Immature natural killer cell (primary cell): ENCODE measurements at places on chromosomes 16 and 17. TPM values are rescaled to one million over a fixed set of nuclear protein-coding genes. Genes with fewer than 3 reads are reported as not detected.

The AANAT gene
- not detected for polyA plus RNA-seq

The SLC6A2 gene
- polyA plus RNA-seq, result not detected

The KRTAP9-6 gene
- polyA plus RNA-seq, result not detected

The ALOX12 gene
- polyA plus RNA-seq, result 0.83 TPM

The CD7 gene
- 370 TPM for polyA plus RNA-seq

The TPSAB1 gene
- not detected for polyA plus RNA-seq

The TBC1D26 gene
- not detected for polyA plus RNA-seq

The GAST gene
- not detected for polyA plus RNA-seq

The ZFHX3 gene
- 1.4 TPM for polyA plus RNA-seq

The PRM2 gene
- not detected for polyA plus RNA-seq

The ASPA gene
- not detected for polyA plus RNA-seq

The TMEM100 gene
- not detected for polyA plus RNA-seq

The CES5A gene
- not detected for polyA plus RNA-seq

The LRRC37B gene
- 6.6 TPM for polyA plus RNA-seq

DNA sequence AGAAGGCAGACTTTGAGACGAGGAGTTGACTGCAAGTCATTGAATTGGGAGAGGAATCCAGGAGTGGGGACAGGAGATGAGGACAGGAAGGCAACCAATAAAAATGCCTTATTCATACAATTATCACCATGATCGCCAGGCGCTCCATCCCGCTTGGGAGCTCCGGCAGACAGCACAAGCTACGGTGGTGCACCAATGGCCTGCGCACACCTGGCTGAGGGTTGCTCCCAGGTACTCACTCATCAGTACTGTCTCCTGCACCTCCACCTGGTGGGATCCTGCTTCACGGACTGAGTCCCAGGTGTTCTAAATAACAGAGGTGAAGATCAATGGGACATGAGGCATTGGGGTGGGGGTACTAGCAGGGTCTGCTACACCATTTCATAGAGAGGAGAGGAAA lies 160.0 kb upstream of the TNRC6C start:
- no peak overlapping the region for H3K4me3 ChIP-seq
- DNase-seq, result no peak
- peaks cover 12% of the 10 kb centered on the region for H3K27me3 ChIP-seq
- H3K27ac ChIP-seq, result no peak overlapping the region

DNA sequence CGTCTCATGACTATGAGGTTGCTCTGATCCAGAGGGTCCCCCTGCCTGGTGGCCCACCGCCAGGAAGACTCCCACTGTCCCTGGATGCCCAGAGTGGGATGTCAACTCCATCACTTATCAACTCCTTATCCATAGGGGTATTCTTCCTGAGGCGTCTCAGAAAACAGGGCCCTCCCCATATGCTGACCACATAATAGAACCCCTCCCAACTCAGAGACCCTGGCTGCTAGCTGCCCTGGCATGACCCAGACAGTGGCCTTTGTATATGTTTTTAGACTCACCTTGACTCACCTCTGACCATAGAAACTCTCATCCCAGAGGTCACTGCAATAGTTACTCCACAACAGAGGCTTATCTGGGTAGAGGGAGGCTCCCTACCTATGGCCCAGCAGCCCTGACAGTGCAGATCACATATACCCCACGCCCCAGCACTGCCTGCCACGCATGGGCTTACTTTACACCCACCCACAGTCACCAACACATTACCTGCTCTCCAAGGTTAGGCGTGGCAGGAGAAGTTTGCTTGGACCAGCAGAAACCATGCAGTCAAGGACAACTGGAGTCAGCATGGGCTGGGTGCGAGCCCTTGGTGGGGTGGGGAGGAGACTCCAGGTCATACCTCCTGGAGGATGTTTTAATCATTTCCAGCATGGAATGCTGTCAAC lies 2.3 kb upstream of the G6PC1 start:
- H3K27me3 ChIP-seq, result peaks cover 12% of the 10 kb centered on the region
- H3K4me1 ChIP-seq, result no peaks in the 10 kb centered on the region
- H3K36me3 ChIP-seq, result no peaks in the 10 kb centered on the region
- no peak overlapping the region for H3K27ac ChIP-seq

GRCh38 chr17:65027305-65027704 lies 29.2 kb downstream of the GNA13 start:
- peaks cover 2% of the 10 kb centered on the region for H3K27me3 ChIP-seq
- no peaks in the 10 kb centered on the region for H3K36me3 ChIP-seq
- H3K4me1 ChIP-seq, result peaks cover 98% of the 10 kb centered on the region
- peak; percentile 60 for DNase-seq
- H3K4me3 ChIP-seq, result peak overlapping the region; percentile 31

DNA sequence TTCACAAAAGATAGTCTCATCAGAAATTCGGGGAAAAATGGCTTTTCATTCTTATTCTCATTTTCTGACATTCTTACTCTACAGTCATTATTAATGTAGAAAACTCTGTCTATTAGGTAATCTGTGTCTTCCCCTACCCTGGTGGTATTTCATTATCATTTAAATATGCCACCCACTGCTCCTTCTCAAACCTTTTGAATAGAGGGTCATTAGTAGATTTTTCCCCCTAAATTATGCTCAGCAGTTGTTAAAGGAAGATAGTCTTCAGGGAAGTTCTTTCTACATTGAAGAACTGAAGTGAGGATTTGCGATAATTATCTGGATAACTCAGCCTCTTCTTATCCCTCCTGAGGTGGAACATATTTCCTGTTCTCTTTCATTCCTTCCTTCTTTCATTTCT lies 989.5 kb upstream of the RBFOX1 start:
- H3K4me1 ChIP-seq, result no peaks in the 10 kb centered on the region
- H3K27me3 ChIP-seq, result no peaks in the 10 kb centered on the region
- no peak overlapping the region for H3K4me3 ChIP-seq
- H3K27ac ChIP-seq, result no peak overlapping the region

DNA sequence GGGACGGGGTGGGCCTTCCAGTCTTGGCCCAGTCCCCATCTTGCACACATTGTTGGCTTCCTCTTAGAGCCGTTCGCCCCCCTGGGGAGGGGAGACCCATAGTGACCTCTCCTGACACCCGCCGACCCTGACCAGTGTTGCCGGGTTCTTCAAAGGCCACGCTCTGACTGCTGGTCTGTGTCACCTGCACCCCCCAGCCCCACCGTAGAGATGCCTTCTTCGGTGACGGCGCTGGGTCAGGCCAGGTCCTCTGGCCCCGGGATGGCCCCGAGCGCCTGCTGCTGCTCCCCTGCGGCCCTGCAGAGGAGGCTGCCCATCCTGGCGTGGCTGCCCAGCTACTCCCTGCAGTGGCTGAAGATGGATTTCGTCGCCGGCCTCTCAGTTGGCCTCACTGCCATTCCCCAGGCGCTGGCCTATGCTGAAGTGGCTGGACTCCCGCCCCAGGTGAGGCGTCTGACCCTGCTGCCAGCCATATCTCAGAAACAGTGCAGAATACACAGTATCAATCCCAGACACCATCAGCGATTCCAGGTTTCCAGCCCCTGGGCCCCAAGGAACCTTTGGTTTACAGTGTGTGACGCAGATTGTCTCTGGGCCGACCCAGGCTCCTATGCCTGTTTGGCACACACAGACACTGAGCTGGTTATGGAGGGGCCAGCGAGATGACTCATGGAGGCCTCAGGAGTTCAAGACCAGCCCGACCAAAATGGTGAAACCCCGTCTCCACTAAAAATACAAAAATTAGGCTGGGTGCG lies 1.3 kb downstream of the SLC26A11 start:
- peak overlapping the region; percentile 57 for H3K27ac ChIP-seq
- peaks cover 7% of the 10 kb centered on the region for H3K27me3 ChIP-seq
- peaks cover 12% of the 10 kb centered on the region for H3K36me3 ChIP-seq
- peaks cover 37% of the 10 kb centered on the region for H3K4me1 ChIP-seq
- peak overlapping the region; percentile 80 for H3K4me3 ChIP-seq

GRCh38 chr17:2582493-2582892 lies 11.0 kb upstream of the PAFAH1B1 start:
- no peaks in the 10 kb centered on the region for H3K4me1 ChIP-seq
- H3K36me3 ChIP-seq, result no peaks in the 10 kb centered on the region
- H3K27ac ChIP-seq, result no peak overlapping the region
- peaks cover 18% of the 10 kb centered on the region for H3K27me3 ChIP-seq

GRCh38 chr17:44969144-44969780 lies 1.2 kb upstream of the C1QL1 start:
- H3K4me1 ChIP-seq, result peaks cover 20% of the 10 kb centered on the region
- peaks cover 33% of the 10 kb centered on the region for H3K27me3 ChIP-seq
- peak overlapping the region; percentile 71 for H3K4me3 ChIP-seq
- no peak for DNase-seq
- H3K36me3 ChIP-seq, result no peaks in the 10 kb centered on the region

DNA sequence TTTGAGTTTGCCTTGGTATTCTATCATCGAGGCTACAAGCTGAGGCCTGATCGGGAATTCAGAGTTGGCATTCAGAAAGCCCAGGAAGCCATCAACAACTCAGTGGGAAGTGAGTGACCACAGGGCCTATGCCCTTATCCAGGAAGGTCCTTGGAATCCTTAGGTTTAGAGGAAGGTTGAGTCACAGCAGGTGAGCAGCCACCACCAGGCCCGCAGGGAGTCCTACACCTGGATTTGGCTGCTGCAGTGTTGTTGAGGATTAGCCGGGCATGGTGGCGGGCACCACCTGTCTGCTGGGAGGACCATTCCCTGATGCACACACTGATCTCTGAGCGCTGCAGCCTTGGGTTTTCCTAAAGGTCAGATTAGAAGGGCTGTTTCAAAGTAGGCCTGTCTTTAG lies 5.2 kb downstream of the ODAD4 start:
- no peak for DNase-seq
- H3K27ac ChIP-seq, result no peak overlapping the region
- no peak overlapping the region for H3K4me3 ChIP-seq

DNA sequence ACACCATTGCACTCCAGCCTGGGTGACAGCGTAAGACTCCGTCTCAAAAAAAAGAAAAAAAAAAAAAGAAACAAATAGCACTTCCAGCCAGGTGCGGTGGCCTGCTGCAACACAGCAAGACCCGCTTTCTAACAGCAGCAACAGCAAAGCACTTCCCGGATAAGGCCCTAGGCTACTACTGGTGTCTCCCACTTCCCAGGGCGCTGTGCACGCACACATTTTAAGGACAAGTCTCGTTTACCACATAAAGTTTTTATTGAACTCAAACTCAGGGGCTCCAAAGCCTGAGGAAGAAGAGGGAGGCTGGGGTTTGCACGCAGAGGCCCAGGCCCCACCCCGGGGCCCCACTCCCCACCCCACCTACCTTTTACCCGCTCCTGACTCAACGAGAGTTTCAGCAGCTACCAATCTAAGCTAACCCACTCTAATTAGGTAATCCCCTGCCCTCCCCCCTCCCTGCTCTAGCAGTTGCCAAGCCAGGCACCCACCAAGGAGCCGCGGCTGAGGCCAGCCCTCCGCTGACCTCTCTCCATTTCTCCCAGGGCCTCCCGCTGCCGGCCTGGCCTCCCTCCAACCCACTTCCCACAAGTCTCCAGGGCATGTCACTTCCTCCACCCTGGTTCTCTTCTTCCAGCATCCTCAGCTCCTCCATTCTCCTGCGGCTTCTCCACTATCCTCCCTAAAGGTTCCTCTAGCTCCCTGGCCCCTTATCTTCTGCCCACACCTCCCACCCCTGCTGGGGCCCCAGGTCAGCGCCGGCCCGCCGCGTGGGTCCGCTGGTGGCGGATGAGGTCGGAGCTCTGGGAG lies 2.4 kb downstream of the ZNF768 start:
- no peak for DNase-seq
- no peak overlapping the region for H3K4me3 ChIP-seq
- peaks cover 43% of the 10 kb centered on the region for H3K4me1 ChIP-seq
- H3K27ac ChIP-seq, result no peak overlapping the region
- H3K27me3 ChIP-seq, result peaks cover 18% of the 10 kb centered on the region
- peaks cover 22% of the 10 kb centered on the region for H3K36me3 ChIP-seq

GRCh38 chr17:43935926-43936261 lies 6.4 kb downstream of the PPY start:
- no peak for DNase-seq
- no peak overlapping the region for H3K27ac ChIP-seq
- no peak overlapping the region for H3K4me3 ChIP-seq
- H3K36me3 ChIP-seq, result no peaks in the 10 kb centered on the region

- DNase-seq, result no peak
- no peak overlapping the region for H3K27ac ChIP-seq
- peaks cover 11% of the 10 kb centered on the region for H3K27me3 ChIP-seq
- peaks cover 8% of the 10 kb centered on the region for H3K4me1 ChIP-seq
- H3K36me3 ChIP-seq, result no peaks in the 10 kb centered on the region
- H3K4me3 ChIP-seq, result no peak overlapping the region
Observed at GRCh38 chr17:59485015-59485414, 80.4 kb upstream of the DHX40 start.

GRCh38 chr17:17890773-17891759 lies 54.3 kb upstream of the SREBF1 start:
- H3K27me3 ChIP-seq, result peaks cover 2% of the 10 kb centered on the region
- H3K27ac ChIP-seq, result no peak overlapping the region
- no peak for DNase-seq
- H3K4me3 ChIP-seq, result no peak overlapping the region
- peaks cover 33% of the 10 kb centered on the region for H3K36me3 ChIP-seq

GRCh38 chr17:5563456-5563855 lies 20.9 kb downstream of the NLRP1 start:
- peaks cover 35% of the 10 kb centered on the region for H3K36me3 ChIP-seq
- H3K4me1 ChIP-seq, result peaks cover 13% of the 10 kb centered on the region
- peak overlapping the region; percentile 70 for H3K27ac ChIP-seq
- H3K27me3 ChIP-seq, result peaks cover 3% of the 10 kb centered on the region
- no peak for DNase-seq

DNA sequence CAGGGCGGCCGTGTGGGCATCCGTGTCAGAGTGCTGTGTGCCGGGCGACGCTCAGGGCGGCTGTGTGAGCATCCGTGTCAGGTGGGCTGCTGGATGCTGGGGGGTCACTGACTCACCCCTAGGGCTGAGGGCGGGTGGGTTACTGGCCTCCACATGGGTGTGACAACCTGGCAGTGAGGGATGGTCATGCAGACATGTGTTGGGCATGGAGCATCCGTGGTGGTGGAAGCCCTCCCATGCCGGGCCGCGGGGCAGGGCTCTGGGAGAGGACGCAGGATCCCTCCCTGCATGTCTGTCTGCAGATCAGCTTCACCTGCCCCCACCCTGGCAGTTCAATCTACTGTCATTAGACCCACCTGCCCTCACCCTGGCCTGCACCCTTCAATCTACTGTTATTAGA lies 56.3 kb downstream of the METRNL start:
- no peak for DNase-seq
- H3K27ac ChIP-seq, result no peak overlapping the region
- H3K27me3 ChIP-seq, result peaks cover 7% of the 10 kb centered on the region
- no peak overlapping the region for H3K4me3 ChIP-seq

- H3K4me3 ChIP-seq, result peak overlapping the region; percentile 60
- H3K36me3 ChIP-seq, result no peaks in the 10 kb centered on the region
- peak overlapping the region; percentile 91 for H3K27ac ChIP-seq
- peaks cover 3% of the 10 kb centered on the region for H3K27me3 ChIP-seq
- no peak for DNase-seq
Observed at GRCh38 chr17:77382966-77383612, 242.3 kb downstream of the SEC14L1 start.

GRCh38 chr17:75340631-75341030 lies 51.4 kb upstream of the SLC25A19 start:
- H3K4me3 ChIP-seq, result no peak overlapping the region
- H3K27me3 ChIP-seq, result peaks cover 1% of the 10 kb centered on the region
- no peaks in the 10 kb centered on the region for H3K36me3 ChIP-seq
- peak overlapping the region; percentile 91 for H3K27ac ChIP-seq
- peaks cover 91% of the 10 kb centered on the region for H3K4me1 ChIP-seq

GRCh38 chr16:35187665-35188225 lies 1728.3 kb downstream of the TP53TG3F start:
- H3K4me1 ChIP-seq, result no peaks in the 10 kb centered on the region
- H3K27ac ChIP-seq, result no peak overlapping the region
- no peaks in the 10 kb centered on the region for H3K27me3 ChIP-seq
- DNase-seq, result no peak
- H3K36me3 ChIP-seq, result no peaks in the 10 kb centered on the region
- no peak overlapping the region for H3K4me3 ChIP-seq
